Suprapubic skin (tissue), 4 donors: ENCODE measurements at places on chromosomes 11 and 22. TPM values are rescaled to one million over a fixed set of nuclear protein-coding genes. Genes with fewer than 3 reads are reported as not detected.
A peak's percentile ranks its signal among the peaks of the same experiment; 100 is the strongest.

DNA sequence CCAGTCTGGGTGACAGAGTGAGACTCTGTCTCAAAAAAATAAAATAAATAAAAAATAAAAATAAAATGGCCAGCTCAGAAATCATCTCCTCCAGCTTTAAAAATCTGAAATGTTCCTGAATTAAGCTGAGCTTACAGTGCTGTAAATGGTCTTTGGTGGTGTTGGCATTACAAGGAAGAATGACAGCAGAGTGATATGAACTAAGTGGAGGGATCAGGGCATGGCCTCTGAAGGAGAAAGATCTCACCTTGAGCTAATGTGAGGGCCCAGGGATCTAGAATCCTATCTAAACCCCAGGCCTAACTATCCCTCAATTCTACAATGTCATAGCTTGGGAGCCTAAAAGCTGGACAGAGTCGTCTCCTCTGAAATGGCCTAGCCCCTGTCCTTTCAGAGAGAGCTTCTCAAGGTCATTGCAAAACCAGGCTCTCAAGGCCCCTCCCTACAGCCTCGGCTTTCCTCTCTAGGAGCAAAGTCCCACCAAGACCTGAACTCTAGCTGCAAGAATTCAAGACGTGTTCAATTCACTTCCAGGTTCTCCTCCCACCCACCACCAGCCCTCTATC is 345.4 kb downstream of the BUD13 start:
- no peak overlapping the region for H3K4me3 ChIP-seq
- no peaks in the 10 kb centered on the region for H3K27me3 ChIP-seq
- no peak for DNase-seq
- H3K36me3 ChIP-seq = no peaks in the 10 kb centered on the region
- H3K27ac ChIP-seq = no peak overlapping the region
- H3K4me1 ChIP-seq = peaks cover 11% of the 10 kb centered on the region

GRCh38 chr11:32615422-32615821 is 31.8 kb downstream of the EIF3M start:
- H3K4me3 ChIP-seq = no peak overlapping the region
- no peaks in the 10 kb centered on the region for H3K36me3 ChIP-seq
- H3K4me1 ChIP-seq = no peaks in the 10 kb centered on the region
- no peak overlapping the region for H3K27ac ChIP-seq
- DNase-seq = no peak

DNA sequence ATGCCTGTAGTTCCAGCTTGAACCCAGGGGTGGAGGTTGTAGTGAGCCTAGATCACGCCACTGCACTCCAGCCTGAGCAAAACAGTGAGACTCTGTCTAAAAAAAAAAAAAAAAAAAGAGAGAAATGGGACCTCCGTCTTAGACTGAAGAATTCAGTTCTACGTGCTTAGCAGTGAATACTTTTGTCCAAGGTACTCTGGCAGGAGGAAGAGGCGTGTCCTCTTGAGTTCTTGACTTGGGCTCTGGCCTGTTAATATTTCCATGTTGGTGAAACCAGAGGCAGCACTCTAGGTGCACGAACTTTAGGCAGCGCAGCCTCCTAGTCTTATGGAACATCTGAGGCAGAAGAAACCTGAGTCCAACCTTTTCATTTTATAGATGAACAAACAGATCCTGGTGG is 2.4 kb downstream of the HMBS start:
- peaks cover 7% of the 10 kb centered on the region for H3K36me3 ChIP-seq
- no peak overlapping the region for H3K27ac ChIP-seq
- DNase-seq = no peak
- H3K4me3 ChIP-seq = no peak overlapping the region

The SSTR3 gene
- total RNA-seq = not detected

GRCh38 chr11:60844045-60844869 is 2.3 kb downstream of the CCDC86 start:
- H3K27ac ChIP-seq = no peak overlapping the region
- H3K4me3 ChIP-seq = peak overlapping the region; percentile 86
- H3K36me3 ChIP-seq = peaks cover 21% of the 10 kb centered on the region
- no peaks in the 10 kb centered on the region for H3K27me3 ChIP-seq

DNA sequence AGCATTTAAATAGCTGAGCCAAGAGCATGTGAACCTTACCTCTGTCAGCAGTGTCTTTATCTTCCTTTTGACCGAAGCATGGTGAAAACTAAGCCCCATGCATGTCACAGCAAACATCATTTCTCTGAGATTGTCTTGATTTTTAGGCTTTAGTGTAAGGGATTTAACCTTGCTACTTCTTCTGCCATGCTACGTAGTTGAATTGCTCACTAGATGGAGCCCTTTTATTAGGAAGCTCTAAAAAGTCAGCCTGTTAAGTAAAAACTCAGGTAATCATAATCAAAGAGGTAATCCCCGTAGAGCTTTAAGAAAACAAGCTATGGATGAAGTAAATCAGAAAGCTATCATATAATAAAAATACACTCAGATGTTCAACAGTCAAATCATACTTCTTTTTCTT is 149.5 kb downstream of the PGR start:
- no peak overlapping the region for H3K27ac ChIP-seq
- H3K36me3 ChIP-seq = peaks cover 36% of the 10 kb centered on the region
- no peaks in the 10 kb centered on the region for H3K27me3 ChIP-seq
- DNase-seq = no peak
- no peak overlapping the region for H3K4me3 ChIP-seq

DNA sequence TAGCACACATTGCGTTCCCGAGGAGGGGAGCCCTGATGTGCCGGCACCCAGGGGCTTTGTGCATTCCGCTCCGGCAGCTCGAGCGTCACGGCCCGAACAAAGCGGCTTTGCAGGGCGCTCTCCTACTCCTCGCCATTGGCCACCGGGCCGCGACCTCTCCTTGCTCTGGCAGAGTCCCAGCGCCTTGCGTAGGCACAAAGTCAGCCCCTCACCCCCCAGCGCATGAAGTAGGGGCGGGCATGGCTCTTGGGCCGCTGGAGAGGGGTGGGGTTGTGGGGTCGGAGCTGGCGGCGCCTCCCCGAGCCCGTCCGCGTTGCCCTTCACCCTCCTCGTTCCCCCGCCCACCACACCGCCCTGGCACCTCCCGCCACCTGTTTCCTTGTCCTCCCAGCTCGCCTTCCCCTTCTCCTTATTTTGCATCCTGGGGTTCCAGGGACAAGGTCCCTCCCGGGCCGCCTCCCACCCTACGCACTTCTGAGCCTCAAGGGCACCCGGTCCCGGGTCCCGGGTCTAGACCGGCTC is 753 bp upstream of the PPARA start:
- no peaks in the 10 kb centered on the region for H3K27me3 ChIP-seq
- H3K4me3 ChIP-seq = peak overlapping the region; percentile 78
- DNase-seq = no peak
- H3K36me3 ChIP-seq = peaks cover 6% of the 10 kb centered on the region

DNA sequence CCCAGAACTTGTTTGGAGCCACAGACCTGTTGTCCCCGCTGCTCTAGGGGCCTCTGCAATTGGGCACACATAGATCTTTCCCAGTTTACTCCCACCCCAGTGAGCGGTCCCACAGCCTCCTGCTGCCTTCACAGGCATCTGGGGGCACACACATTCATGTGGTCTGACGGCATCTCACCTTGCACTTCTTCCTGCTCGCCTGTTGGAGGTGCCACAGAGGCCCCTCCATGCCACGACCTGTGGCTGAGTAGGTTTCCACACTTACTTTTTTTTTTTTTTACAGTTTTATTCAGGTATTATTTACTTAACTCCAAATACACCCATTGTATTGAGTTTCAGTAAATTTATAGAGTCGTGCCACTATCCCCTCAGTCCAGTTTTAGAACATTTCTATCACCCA is 68.9 kb upstream of the SEPTIN5 start:
- H3K4me1 ChIP-seq = peaks cover 5% of the 10 kb centered on the region
- no peaks in the 10 kb centered on the region for H3K36me3 ChIP-seq
- H3K4me3 ChIP-seq = no peak overlapping the region
- H3K27ac ChIP-seq = no peak overlapping the region
- H3K27me3 ChIP-seq = peaks cover 18% of the 10 kb centered on the region
